ENCODE measurements at places on chromosomes 6 and 20.

DNA sequence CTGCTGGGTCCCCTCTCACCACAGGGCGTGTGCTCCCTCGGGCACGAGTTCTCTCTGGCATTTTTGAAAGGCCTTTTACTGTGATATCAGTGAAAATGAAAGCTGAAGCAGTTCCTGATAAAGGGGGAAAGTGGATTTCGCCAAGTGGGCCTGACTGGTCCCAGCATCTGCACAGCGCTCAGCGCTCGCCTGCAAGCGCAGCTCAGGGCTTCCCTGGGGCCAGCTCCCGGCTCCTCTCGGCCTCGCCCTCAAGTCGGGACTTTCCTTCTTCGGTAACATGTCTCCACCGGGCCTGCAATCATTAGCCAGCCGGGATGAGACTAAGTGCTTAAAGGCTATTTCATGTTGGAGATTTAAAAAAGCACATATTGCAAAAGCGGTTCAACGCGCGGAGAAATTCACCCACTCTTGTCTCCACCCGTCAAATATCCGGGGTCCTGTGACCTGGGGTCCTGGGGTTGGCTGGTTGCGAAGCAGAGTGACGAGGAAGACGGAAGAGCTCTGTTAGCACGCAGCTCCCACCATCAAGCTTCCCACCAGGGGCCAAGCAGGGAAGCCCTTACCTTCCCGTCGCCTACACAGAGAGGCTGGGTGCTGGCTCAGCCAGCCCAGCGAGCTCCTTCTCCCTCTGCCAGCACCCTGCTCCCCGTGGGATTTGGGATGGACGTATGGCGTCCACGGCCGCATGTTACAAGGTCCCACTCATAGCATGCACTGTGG lies 114.1 kb downstream of the SMOC2 start:
- no peak for DNase-seq

DNA sequence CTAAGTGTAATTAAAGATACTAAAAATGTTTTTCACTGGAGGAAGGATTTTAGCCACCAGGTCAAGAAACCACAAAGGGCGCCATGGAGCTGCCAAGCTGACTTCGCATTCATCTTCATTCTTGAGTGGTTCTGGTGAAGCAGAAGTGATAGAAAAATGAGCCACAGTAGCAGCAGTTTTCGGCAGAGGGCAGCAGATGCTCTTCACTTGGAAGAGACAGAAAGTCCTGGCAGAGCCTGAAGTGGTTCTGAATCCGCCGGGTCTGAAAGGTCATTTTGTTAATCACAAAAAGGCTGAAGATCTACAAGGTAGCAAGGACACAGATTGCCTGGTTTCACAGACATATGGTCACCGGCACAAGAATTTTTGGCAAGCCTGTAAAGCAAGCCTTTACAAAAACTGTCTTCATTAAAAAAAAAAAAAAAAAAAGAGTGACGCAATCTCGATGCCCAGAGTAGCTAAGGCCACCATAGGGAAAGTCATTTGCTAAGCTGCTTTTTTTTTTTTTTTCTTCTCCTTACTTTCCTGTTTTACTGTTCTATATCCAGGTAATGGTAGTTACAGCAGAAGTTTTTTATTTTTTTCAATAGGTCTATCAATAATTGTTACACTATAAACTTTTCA lies 345.1 kb upstream of the AGPAT4 start:
- peak; percentile 20 for DNase-seq

DNA sequence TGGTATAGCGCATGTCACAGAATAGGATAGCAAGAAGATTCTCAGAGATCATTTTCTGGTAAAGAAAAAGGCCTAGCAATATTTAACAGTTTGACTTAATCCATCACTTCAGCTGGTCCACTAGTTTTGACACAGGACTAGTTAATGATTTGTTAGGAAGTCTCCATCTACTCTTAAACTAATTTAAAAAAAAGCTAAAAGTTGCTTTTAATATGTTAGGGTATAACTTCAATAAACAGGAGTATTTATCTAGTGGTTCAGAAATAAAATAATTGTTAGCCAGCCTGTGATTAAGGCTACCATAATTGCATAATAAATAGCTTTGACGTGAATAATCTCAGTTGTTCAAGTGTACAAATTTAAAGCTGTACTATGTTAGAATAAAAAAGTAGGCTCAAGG lies 195.6 kb downstream of the FUT9 start:
- DNase-seq: no peak

DNA sequence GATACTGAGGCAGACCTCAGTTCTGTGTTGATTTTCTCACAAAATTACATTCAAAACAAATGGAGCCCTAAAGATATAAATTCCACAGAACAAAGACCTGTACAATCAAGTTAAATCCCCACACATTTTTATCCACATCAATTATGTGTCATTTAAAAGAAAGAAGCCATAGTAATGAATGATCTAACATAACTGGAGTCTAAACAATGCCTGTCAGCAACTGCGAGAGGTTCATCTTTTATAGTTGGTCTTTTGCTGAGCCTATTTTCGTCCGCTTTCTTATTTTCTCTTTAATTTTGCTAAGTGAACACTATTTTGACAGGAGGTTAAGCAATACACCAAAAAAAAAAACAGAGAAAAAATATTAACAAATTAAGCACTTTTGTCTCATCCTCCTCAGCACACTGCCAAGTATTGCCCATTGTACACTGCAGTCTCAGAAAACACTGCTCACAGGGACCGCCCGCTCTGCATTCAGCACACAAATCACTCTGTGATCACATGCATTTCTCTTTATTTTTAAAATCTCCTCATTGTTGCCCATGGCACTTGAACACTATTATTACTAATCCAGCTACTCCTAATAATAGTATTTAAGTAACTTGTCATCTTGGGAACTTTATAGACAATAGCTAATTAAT lies 140.8 kb downstream of the BTBD9 start:
- no peak for DNase-seq

- no peak for DNase-seq
These were observed 43.5 kb downstream of the SAMD5 start for GRCh38 chr6:147551976-147552375.

- DNase-seq: peak; percentile 20
These were observed 19.1 kb upstream of the AAR2 start for GRCh38 chr20:36217226-36217625.

- DNase-seq: no peak
These were observed 128.1 kb upstream of the LY86 start for GRCh38 chr6:6460416-6460815.

GRCh38 chr6:151095538-151096254 lies 144.1 kb upstream of the AKAP12 start:
- DNase-seq: no peak

DNA sequence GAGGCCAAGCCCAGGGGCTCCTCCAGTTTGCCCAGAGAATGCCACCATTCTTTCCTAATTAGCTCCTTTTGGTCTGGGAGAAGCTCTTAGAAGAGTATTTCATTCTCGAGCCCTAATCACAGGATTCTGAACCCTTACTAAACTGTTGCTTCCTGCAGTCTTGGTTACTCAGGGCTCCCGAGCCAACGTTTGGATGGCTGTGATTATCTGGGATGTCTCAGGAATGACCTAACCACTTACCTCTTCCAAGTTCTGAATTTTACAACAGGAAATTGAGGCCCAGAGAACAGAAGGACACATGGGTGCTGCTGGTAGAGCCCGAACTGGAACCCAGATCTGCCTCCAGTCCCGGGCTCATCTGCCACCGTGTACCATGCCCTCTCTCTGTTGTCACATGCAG lies 22.2 kb upstream of the PNPLA1 start:
- DNase-seq: peak; percentile 40

DNA sequence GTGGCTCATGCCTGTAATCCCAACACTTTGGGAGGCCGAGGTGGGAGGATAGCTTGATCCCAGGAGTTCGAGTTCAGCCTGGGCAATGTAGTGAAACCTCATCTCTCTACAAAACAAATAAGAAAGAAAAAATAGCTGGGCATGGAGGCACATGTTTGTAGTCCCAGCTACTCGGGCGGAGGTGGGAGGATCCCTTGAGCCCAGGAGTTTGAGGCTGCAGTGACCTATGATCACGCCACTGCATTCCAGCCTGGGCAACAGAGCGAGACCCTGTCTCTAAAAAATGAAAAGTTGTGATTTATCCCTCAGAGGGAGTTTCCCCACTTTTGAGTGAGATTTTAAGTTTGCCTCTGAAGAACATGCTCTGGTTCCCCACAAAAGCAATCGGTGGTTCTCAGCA lies 17.4 kb upstream of the BMP7 start:
- DNase-seq: no peak

DNA sequence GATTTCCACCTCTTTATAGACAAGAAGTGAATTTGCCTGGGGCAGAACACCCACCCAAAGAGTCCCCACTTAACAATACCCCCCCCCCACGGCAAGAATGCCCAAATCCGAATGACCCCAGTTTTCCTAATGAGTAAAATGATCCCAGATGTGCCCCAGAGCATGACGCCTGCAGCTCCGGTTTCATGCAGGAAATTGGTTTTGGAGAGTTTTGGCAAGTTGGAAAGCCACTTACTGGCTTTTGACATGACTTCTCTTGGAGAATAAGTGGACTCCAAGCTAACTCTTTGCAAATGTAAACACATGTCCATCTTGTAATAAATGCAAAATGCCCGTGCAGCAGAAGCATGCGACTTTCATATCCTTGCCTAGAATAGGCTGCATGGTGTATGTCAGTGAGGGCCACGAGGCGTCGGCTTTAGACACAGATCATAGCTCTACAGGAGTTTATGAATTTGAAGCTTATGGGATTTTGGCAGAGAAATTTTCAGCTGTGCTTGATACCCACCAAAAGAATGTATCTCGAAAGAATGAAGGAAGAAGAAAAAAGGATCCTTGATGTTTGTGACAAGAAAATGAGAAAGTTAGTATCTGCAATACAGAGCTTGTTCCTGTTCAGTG lies 24.2 kb downstream of the EDN3 start:
- DNase-seq: no peak

DNA sequence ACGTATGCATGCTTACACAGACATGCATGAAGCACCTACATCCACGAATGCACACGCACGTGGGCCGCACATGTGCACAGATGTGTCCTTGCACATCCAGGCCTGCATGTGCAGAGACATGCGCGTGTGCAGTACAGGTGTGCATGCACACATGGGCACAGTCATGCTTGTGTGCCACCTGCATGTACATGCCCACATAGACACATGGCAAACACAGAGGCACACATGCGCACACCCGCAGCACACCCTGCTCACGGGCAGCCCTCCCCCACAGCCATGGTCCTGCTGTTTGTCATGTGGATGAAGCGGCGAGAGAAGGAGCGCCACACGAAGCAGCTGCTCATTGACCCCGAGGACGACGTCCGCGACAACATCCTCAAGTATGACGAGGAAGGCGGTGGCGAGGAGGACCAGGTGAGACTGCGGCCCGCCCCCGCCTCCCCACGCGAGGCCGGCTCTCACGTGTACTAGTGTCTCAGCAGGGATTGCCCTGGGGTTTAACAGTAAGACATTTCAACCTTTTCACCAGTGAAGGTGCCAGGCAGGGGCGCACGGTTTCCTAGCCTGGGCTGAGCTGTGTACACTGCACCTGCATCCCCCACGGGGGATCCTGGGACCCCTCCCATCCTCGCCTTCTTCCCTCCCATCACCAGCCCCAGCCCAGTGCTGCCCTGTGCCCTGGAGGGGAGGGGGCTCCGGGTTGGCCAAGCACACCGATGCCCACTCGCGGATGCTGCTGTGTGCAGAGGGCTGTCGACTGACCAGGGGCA lies 132.8 kb downstream of the TAF4 start:
- DNase-seq: no peak

DNA sequence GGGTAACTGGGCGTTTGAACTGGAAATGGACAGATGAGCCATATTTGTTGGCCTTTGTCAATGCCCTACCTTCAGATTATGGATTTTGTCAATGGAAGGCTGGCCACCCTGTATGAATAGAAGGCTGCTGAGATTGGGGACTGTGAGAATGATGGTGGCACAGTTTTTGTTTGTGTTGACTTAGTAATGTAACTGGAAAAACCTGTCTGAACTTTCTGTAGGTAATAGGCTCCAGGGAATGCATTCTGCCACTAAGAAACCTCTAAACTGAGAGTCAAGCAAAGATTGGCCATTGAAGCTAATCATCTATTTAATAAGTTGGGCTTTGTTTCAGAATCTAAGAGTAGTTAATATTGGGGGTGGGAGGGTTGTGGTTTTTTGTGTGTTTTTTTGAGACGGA lies 97.5 kb downstream of the FOXO3 start:
- DNase-seq: peak; percentile 55

GRCh38 chr6:160505970-160506369 lies 157.8 kb downstream of the SLC22A3 start:
- DNase-seq: no peak

- DNase-seq: no peak
These were observed 96.2 kb downstream of the SNX5 start for GRCh38 chr20:17872434-17872833.

GRCh38 chr20:23393996-23394775 lies 27.1 kb downstream of the NAPB start:
- DNase-seq: no peak

DNA sequence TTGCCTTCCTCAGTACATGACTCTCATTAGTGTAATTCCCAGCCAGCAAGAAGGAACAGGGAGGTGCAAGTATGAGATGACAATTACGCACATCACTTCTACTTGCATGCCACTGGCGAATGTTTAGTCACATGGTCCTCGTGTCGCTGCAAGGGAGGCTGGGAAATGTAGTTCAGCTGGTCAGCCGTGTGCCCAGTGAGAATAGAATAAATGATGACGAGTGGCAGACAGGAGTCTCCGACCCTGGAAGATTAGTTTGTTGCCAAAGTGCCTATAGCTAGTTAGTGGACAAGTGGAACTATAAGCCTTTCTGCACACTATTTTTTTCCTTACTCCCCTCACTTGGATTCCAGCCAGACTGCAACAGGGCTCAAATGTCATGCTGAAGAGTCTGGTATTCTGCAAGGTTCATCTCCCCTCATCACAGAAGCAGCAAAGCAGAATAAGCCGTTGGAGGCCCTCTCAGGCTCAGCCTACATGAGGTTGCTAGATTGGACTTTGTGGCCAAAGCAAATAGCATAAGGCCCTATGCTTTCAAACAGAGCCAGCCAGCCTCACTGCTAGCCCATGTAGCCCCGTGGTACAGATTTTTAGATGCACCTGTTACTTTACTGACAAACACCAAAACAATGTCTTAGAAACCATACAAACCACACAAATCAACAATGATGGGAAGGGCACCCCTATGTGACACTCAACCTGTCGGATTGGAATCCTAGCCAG lies 9.7 kb downstream of the LINC00237 start:
- peak; percentile 57 for DNase-seq

GRCh38 chr20:57478176-57478575 lies 46.8 kb downstream of the CTCFL start:
- DNase-seq: no peak

DNA sequence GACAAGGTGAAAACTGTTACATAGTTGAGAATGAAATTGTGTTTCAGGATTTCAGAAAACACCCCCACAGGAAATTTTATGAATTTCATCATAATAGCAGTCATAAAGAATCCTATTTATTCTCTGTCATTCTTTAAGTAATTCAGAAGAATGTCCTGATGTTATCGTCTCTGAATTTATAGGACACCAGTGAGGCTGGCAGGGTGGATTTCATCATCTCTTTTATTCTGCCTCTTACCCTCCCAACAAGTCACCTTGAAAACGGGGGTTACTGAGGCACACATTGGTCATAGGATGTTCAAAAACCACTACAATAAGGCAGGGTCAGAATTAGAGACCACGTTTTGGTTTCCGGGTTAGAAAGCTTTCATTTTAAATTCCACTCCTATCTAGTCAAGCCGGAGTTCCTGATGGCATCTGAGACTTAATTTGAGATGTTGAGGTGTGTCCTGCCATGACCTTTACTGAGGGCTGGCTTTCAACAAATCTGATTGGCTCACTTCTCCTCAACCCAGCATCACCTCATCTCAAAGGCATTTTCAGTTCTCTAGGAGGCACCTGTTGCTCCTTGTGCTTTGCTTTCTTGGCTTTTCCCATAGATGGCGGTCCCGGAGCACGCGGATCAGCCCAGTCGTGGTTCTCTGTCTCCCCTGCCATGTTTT lies 230.6 kb upstream of the SUPT3H start:
- DNase-seq: peak; percentile 51

GRCh38 chr6:88301256-88301655 lies 135.1 kb upstream of the CNR1 start:
- no peak for DNase-seq
